ENCODE measurements at places on chromosomes 1 and 21.

DNA sequence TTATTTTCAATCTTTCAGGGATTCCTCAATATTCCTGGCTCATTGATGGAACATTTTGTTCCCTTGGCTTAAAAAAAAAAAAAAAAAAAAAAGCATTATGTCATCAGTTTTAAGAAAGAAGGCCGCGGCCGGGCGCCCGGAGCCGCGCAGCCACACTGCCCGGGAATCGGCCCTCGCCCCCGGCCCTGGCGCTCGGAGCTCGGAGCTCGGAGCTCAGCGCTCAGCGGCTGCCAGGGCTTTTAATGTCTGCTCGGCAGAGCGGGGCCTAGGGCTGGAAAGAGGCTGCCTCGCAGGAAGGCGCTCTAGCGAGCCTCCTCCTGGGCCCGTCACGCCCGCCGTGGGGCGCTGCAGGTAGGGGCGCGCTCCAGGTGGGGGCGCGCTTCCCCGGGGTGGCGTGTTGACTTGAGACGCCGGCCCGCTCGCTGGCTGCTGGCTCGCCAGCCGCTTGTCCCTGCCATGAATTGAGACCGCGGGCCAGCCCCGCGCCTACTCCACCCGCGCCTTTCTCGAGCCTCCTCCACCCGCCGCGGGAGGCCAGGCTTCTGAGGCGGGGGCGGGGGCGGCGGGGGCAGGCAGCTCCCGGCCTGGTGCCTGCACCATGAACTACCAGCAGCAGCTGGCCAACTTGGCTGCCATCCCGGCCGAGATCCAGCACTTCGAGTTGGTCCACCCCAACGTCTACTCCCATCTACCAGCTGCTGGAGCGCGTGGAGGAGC lies 5.4 kb upstream of the TDRD5 start:
- peak; percentile 5 for DNase-seq

GRCh38 chr1:203101813-203102634 lies 16.2 kb upstream of the MYOG start:
- DNase-seq = no peak

DNA sequence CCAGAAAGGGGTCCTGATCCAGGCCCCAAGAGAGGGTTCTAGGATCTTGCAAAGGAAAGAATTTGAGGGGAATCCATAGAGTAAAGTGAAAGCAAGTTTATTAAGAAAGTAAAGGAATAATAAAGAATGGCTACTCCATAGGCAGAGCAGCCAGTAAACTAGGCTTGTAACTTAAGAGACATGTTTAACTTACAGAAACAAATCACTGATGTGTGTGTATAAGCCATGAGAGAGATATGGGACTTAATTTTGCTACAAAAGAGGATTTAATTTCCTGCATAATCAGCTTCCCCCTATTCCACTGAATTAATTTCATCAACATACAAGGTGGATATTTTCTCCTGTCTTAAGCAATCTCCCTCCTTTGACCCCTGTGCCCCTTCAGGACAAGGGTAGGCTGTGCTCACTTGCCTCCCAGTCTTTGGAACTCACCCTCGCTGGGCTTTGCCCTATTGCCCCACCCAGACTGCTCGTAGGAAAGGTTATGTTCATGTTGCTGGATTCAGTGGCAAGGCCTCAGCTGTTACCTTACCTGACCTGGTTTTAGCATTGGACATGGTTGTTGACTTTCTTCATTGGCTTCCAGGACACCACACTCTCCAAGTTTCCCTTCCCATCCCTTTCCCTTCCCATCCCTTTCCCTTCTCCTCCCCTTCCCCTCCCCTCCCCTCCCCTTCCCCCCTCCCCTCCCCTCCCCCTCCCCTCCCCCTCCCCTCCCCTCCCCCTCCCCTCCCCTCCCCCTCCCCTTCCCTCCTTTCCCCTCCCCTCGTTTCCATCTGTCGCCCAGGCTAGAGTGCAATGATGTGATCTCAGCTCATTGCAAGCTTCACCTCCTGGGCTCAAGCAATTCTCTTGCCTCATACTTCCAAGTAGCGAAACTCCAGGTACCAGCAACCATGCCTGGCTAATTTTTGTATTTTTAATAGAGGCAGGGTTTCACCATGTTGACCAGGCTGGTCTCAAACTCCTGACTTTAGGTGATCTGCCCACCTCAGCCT lies 44.6 kb downstream of the TBCE start:
- DNase-seq = no peak

DNA sequence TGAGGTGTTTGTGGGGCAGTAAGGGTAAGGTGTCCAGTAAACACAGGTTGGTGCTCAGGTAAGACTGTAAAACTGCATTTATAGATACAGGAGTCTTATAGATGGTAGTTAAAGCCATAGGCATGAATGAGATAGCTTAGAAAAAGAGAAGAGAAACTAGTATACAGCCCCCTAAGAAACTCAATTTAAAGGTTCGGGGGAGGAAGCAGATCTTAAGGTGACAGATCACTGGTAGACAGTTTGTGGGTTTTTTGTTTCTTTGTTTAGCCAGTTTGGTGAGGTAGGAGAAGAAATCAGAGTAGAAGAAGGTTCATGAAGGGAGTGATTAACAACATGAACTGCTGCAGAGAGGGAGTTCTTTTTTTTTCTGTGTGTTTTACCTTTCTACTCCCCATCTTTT lies 6.1 kb upstream of the AGO3 start:
- no peak for DNase-seq

- DNase-seq = no peak
Observed at GRCh38 chr21:26788790-26789189, 56.4 kb downstream of the ADAMTS1 start.

DNA sequence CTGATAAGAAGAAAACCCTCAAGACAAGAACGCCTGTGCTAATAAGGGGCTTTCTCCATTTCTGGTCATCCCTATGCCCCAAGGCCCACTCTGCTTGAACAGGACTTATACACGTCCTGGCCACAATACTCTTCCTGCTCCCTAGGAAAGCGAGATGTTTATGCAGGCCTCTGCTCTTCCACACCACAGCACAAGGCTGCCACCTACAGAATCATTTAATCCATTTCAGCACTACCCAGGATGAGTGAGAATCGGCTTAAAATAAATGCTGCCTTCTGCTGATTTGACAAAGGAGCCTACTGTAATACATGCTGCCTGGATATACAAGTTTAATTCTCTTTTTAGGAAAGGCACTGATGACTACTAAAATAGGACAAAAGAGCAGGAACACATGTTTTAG lies 29.4 kb downstream of the FRRS1 start:
- DNase-seq = no peak

DNA sequence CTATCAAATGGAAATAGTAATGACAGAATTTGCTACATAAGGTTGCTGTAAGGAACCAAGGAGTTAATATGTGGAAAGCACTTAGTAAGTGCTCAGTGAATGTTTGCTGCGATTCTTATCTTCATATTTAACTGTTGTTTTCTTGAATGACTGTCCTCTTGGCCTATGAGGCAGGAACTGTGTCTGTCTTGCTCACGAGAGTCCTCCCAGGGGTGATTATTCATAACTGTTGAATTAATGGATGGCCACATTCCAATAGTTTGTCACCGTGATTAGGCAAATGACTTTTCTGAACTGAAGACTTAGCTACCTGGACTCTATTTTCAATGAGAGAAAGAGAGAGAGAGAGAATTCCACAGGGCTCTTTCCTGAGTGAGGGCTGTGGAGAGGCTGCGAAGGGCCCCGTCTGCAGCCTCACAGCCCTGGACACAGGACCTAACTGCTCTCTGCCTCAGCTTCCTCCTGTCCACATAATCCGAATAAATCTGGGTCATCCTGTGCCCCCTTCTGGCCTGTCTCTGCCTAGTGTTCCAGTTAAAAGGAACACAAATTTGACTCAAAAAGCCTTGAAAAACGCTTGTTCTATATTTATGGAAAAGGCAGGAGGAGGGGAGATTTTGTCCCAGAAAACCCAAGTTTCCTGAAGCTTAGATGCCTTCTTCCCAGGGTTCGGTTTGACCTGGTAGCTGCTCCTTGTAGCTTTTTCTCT lies 8.5 kb downstream of the EDN2 start:
- DNase-seq = no peak

GRCh38 chr1:108521990-108522393 lies 37.9 kb upstream of the EEIG2 start:
- DNase-seq = no peak

DNA sequence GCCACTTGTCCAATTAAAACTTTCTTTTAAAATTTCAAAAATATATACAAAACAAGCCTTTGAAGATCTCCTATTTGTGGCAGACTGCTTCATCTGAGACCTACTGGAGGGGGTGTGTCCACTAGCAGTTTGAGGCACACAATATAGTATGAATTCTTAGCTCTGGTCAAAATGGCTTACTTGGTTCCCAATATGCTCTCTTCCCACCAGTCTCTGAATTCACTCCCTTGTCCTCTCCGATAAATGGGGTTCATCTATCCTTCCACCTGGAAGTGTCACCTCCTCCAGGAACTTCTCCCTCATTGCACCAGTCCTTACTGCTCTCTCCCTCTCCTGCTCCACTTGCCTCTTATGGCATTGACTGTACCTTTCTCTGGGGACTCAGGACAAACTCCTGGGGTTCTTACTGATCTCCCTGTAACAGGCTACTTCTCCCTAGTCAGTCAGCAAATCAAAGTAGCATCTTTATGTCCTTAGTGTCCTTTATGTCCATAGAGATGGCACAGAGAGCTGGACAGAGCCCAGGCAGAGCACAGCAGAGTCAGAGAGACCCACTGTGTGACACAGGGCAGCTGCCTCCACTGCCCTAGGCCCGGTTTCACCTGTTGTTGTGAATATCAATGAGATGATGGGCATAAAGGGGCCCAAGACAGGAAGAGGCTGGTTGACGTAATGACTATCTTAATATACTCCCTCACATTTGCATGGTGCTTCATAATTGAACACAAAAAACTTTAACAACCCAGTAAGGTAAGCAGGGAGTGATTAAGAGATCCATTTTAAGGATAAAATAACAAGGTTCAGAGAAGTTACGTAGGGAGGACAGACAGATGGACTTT lies 3.6 kb downstream of the ASAP3 start:
- DNase-seq = no peak

GRCh38 chr1:210321131-210321530 lies 7.6 kb upstream of the HHAT start:
- no peak for DNase-seq

GRCh38 chr1:18653916-18654315 lies 23.3 kb downstream of the PAX7 start:
- no peak for DNase-seq

- DNase-seq = no peak
Observed at GRCh38 chr1:221644663-221645258, 97.1 kb downstream of the DUSP10 start.

DNA sequence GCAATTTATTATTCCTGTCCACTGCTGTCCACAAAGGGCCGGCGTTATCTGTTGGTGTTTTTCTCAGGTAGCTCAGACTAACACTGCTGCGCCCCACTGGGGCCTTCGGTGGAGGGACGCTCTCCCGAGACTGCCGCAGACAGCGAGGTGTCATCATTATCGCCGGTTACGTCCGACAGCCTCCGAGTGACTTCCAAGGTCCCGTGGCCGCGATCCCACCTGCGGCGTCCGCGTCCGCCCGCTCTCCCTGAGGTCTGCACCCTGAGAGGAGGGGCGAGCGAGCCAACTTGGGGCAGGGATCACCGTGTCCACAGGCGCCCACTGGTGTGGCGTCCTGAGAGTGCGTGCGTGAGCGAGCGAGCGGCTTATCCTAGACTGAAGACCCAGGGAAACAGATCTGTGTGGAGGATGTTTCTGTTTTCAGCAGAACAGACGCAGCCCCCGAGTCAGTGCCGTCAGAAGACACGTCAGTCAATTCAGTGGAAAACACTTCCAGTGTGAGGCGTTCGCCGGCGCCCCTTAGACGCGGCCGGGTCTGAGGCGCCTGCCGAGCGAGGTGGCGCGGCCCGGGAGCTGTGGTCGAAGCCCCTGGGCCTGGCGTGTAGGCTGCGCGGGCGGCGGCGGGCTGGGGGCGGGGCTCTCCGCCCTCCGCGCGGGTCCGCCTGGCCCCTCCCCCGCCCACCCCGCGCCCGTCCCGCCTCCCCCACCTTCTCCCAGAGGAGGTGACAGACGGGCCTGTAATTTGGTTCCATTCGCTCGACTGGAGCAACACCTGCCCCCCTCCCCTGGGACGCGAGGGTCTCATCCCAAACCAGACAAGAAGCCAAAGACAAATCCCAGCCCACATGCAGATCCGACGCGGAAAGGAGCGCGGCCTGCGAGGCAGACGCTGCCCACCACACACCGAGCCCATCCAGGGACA lies 12.6 kb downstream of the NHLH2 start:
- DNase-seq = peak; percentile 16

DNA sequence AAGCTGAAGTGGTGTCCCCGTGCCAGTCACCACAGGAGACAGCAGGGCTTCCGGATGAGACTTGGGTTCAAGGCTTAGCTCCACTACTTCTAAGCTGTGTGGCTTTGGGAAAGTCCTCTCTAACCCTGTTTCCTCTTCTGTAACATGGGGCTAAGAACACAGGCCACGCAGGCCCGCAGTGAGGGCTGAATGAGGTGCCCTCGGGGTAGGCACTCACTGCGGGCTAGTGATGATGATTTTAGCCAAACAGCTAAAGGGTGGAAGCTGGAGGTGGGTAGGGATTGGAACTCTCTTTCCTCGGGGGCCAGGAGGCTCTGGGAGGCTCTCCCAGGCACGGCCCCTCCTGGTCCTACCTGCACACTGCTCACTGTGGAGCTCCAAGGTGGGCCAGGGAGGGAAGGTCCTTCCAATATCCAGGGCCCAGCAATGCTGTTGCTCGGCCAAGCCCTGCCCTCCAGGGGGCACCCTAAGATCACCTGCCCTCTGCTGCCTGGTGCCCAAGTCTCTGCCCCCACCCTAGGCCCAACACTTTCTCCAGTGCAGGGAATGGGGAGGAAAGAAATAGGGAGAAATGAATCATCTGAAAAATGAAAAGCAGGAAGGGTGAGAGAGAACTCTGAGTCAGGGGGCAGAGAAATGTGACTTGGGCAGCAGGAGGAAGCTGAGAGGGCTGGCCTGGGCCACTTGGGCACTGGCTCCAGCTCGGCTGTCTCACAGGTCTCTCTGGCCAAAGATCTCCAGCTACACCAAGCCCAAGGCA lies 19.2 kb upstream of the EVA1B start:
- no peak for DNase-seq

GRCh38 chr1:47951026-47951425 lies 46.2 kb downstream of the TRABD2B start:
- DNase-seq = no peak

DNA sequence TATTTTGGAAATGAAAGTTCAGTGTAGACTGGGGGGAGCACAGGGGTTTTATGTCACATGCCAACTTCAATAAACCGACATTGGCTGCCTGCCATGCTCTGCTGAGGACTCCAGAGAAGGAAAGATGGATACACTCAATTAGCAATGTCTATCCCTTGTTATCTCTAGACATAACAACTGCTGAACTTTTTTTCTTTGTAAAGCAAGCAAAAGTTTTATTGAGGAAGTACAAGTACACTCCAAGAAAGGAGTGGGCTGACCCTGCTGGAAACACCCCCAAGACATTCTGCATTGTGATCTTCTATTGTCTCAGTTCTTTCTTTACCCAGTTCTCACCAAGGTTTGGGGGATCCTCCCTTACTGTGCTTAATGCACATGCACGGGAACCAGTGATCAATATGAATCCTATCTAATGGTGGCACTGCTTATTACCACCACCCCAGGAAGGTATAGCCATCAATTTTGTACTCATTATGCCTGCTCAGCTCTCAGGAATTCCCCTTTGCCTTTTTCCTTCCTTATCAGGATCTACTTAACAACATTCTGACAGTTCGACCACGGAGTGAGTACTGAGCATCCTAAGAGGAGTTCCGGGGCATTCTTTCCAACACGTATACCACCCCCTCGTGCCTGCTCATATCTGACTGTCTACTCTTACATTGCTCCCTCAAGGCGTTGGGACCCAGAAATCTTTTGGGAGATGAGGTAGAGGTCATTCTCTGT lies 28.7 kb downstream of the SYNJ1 start:
- DNase-seq = no peak

All from skeletal muscle cell (primary cell).